Renal cortex interstitium (tissue), 15 donors: ENCODE measurements at places on chromosomes 7 and 10.

GRCh38 chr7:149685455-149685854 lies 87.9 kb downstream of the ZNF467 start:
- DNase-seq: no peak

DNA sequence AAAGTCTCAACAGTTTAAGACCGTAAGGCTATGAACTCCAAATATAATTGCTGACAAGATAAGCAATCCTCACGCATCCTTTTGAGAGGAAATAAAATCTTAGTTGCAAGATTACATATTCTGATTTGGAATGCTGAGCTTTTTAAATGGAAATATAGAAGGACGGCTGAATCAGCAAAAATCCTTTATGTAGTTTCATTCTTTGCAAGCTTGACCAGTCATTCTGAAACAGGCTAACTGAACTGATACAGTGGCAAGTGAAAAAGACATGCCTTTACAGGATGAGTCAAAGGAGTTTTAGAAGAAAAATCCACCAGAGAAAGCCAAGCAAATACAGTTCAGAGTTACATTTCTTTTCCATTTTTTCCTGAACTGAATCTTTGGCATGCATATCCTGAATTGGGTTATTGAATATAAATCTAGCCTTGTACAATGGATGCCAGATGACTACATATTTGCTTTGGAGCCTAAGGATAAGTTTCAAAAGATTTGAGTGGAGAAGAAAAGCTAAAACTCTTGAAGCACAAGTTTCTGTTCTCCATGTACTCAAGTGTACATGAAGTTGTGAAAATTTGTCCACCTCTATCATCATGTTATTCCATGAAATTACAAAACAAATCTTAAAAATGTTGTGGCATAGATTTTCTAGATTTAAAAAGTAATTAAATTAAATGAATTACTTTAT lies 4.4 kb downstream of the VIM start:
- no peak for DNase-seq

GRCh38 chr7:109834851-109835250 lies 1256.1 kb upstream of the LRRN3 start:
- DNase-seq: no peak

GRCh38 chr10:72335394-72336258 lies 19.1 kb downstream of the DNAJB12 start:
- no peak for DNase-seq

DNA sequence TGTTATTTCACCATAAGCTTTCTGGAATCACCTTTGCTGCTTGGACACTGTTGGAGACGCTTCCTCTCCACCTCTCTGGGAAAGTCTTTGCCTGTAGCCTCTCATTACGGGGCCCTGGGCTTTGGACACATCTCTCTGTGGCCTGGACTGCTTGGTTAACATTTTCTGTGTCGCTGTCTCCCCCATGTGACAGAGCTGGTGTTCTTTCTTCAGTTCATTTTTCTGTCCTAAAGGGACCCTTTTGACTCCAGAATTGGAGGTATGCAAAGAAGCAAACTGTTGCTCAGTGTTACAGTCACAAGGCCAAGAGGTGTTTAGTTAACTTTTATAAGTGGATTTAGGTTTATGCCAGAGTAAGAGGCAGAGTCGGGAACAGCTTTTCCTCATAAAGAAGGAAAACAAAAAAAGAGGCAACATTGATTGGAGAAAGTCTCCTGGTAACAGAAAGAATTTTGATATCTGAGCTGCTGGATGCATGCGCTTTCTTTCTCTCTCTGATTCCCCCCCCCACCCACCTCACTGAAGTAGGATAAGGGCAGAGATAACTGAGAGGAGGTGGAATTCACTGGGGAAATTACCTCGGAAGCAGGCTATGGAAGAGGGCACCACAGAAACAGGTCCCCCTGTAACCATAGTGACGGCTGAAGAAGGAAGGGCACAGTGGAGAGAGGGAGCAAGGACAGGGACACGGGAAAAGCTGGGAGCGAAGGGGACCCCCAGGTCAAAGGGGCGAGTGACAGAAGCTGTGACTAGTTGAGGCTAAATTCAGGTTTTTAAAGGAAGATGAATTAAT lies 57.8 kb downstream of the LGI1 start:
- no peak for DNase-seq

DNA sequence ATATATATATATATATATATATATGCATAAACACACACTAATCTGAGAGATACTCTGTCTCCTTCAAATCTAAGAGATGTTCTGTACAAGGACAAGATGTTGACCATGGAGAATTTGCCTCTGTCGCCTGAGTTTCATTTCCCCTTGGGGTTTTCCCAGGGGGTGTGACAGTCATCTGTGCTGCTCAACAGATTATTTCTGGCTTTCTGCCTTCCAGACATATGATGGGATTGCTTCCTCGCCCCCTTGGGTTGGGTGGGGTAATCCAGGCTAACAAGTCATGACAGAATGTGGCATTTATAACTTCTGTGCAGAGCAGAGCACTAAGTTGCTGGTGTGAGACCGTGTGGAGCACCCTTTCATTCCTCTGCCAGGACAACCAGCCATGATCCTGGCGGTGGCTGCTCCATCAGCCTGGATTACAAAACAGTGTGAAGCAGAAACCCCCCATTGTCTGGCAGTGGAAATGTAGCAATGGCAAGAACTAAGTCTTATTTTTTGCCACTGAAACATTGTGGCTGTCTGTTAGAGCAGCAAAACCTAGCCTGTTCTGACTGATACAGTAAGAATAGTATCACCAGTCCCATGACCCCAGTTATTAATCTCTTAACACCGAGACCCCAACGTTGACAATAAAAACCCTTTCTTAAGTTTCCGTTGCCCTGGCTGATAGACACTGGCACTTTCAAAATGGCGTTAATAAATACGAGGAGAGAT lies 13.7 kb upstream of the USP6NL start:
- no peak for DNase-seq

DNA sequence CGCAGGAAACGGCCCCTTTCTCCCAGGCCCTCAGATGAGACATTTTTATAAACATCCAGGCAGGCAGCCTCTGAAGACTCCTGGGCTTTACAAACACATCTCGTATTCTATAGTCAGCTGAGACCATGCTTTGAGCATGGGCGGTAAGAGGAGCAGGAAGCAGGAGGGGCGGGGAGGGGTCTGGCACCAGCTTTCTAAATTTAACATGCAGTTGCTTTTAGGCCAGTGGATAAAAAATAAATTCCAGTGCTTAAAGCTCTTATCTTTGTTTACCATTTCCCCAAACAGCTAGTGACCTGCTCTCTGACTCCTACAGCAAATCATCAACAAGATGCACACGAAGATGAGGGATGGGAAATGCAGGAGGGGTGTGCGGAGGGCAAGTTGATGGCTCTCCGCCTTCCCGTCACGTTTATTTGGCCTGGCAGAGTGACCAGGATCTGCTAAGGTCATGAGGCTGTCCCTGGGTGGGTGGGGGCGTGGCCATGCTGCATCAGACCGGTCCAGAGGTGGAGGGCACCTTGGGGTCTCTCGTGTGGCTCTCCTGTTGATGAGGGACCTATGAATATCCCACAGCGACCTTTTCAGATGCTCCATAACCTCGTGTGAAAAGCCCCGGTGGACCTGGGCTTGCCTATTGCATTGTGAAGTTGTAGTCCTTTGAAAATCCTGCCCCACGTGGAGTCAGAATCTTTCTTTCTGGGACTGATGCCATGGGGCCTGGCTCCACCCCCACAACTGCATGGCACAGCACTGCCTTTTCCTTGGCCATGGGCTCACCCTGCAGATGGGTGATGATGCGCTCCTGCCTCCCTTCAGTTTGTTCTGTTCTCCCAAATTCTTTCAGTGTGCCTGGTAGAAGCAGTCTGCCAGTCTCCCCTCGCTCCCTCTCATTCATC lies 67.5 kb downstream of the PARP12 start:
- DNase-seq: no peak

- DNase-seq: no peak
Observed at GRCh38 chr10:21751341-21752310, 217.6 kb downstream of the MLLT10 start.

DNA sequence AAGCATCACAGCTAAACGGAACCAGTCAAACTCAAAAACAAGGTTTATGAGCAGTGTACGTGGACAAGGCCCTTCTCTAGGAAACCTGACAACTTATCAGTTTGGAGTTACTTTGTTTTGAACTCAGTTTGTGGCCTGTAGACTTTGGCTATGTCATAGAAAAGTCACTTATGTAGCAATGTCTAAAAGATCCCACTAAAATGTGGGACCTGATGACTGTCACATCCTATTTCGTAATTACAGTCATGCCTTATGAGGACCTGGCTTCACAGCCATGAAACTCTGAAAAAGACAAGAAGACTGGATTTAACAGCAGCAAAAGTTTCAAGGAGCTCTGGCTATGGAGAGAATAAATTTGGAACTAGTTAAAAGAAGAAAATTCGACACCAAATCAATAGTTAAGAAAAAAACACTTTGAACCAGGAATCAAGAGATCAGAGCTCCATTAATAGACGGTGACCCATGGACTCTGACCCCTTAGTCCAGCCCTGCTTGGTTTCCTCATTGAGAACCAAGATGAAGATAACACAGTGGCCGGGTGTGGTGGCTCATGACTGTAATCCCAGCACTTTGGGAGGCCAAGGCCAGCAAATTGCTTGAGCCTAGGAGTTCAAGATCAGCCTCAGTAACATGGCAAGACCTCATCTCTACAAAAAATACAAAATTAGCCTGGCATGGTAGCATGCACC lies 204.3 kb downstream of the SFMBT2 start:
- DNase-seq: no peak

DNA sequence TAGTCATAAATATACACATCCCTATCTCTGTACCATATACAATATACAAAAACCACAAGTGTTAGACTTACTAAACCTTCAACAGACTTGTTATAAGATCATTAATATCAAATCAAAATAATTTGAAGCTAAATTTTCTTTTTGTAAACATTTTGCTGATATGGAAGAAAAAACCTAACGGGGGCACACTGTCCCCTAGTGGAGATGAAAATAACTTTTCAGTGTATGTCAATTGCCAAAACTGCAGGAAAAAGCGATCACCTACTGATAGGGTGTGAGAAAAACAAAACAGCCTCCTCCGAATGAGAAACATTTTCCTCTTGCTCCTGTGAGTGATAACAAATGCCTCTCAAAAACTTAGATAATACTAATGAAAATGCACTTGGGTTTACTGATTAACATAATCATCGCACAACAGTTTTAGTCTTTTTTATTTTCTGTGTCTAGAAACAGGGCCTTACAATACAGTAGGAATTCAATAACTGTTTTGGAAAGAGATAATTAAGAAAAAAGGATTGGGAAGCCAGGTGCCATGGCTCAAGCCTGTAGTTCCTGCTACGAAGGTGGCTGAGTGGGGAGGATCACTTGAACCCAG lies 322.7 kb downstream of the CRPPA start:
- no peak for DNase-seq

GRCh38 chr7:3397324-3397723 lies 96.3 kb downstream of the SDK1 start:
- no peak for DNase-seq

GRCh38 chr10:88221010-88221973 lies 357.9 kb downstream of the PTEN start:
- no peak for DNase-seq

- DNase-seq: no peak
Observed at GRCh38 chr7:94323844-94324243, 70.9 kb upstream of the COL1A2 start.

- DNase-seq: no peak
Observed at GRCh38 chr7:108004220-108005142, 1.5 kb upstream of the LAMB1 start.

DNA sequence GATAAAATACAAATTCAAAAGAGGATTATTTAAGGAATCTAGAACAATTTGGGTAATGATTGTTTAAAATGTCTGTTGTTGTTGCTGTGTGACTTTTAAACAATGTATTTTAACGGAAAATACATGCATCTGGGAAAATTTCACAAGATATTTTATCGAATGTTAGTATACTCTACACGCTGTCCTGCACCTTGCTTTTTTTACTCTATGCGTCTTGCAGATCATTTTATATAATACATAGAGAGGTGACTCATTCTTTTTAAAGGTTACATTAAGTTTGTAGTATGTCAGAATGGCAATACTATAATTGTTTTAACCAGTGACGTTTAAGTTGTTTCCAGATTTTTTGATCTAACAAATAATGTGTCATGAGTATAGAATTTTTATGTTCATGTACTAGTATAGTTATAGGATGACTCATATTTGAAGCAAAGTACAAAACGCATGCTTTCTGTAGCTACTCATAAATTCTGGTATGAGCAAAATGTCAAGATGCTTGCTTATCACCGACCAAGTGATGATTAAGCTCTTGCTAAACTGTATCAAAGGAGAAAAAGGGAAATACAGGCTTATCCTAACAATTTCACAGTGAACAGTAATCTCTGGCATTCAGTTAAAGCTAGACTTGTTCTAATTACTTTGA lies 4.9 kb downstream of the DKK1 start:
- DNase-seq: no peak

- no peak for DNase-seq
Observed at GRCh38 chr7:127844165-127844564, 187.1 kb downstream of the LRRC4 start.

DNA sequence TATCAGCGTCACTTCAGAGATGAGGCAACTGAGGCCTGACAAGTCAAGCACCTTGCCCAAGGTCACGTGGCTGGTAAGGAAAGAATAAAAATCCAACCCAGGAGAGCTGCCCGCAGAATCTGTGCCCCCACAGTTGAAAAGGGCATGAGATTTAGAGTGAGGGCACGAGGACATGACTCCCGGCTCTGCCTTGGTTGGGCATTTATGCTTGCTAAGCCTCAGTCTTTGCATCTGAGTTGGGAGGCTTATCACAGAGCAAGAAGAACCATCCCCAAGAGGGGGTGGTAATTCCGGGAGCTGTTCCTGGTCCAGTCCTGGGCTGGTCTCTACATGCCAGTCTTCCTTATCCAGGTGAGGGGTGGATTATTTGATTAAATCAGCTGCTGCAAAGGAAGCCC lies 37.3 kb downstream of the PLPP4 start:
- DNase-seq: no peak

- no peak for DNase-seq
Observed at GRCh38 chr7:47605816-47606575, 24.1 kb upstream of the TNS3 start.

DNA sequence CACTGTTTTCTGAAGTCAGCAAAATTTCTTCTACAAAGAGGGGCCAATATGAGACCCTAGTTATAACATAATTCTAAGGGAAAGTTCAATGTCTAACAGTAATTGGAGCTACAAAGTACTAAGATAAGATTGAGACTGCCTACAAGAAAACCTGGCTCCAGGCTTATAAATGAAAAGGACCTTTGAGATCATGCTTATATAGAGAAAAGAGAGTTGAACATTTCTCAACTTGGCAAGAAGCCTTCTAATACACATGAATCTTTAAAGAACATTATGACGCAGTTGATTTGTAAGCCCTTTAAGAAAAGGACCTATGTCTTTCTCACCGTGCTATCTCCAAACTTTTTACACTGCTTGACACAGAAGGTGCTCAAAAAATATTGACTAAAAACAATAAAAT lies 87.9 kb downstream of the TPK1 start:
- no peak for DNase-seq

GRCh38 chr10:47339759-47340607 lies 8.2 kb upstream of the RBP3 start:
- no peak for DNase-seq

DNA sequence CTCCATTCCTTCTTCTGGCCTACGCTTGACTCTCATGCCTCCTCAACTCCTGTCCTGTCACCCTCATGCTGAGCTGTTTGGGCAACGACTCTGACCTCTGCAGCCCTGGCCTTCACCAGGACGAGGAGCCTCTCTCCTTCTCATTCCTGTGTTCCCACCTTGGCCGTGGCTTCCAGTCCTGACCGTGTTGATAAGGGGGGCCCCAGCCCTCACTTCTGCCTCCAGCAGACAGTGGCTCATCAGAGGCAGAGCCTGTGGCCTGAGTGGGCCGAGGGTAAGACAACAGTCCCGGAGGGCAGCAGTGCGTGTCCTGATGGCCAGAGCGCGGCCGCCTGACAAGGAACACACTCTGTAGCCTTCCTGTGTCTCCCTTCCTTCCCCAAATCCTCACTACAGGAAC lies 61.7 kb upstream of the UBE3C start:
- no peak for DNase-seq
